ENCODE measurements at places on chromosomes 7 and 10. TPM values are rescaled to one million over a fixed set of nuclear protein-coding genes. Genes with fewer than 3 reads are reported as not detected.

The SPDYE11 gene
- total RNA-seq = not detected

The HOXA4 gene
- total RNA-seq = 4.1 TPM

DNA sequence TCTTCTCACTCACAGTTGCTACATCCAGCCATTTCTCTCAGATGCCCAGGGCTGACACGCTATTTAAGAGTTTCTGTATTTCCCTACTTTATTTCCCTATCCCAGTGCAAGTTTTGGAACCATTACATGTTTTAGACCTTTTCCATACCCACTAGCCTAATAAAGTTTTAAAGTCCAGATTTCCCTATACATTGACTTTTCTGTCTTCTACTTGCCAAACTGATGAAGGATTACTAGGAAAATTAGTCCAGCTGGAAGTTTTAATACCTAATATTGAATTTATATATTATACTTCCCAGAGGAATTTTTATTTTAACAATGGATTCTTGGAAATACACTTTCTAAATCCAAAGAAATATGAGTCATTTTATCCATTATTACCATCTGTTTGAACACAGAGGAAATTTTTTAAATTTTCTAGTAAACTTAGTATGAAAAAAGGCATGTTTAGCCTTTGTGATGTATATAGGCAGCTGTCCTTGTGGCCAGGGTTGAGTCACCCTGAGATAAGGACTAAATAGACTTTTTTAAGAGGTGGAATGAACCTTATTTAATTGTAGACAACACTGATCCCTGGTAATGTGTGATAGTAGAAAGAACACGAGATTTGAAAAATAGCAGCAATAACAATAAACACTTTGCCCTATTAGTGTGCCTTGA lies 205.0 kb downstream of the TFEC start:
- DNase-seq = no peak
- H3K36me3 ChIP-seq = no peaks in the 10 kb centered on the region
- no peaks in the 10 kb centered on the region for H3K27me3 ChIP-seq
- no peak overlapping the region for H3K27ac ChIP-seq
- no peaks in the 10 kb centered on the region for H3K4me1 ChIP-seq
- H3K4me3 ChIP-seq = no peak overlapping the region

The MAGI2 gene
- 14.3 TPM for total RNA-seq

GRCh38 chr7:509426-510130 lies 10.1 kb downstream of the PDGFA start:
- DNase-seq = no peak
- peaks cover 16% of the 10 kb centered on the region for H3K36me3 ChIP-seq
- no peaks in the 10 kb centered on the region for H3K27me3 ChIP-seq
- peaks cover 42% of the 10 kb centered on the region for H3K4me1 ChIP-seq
- no peak overlapping the region for H3K4me3 ChIP-seq

- no peaks in the 10 kb centered on the region for H3K36me3 ChIP-seq
- H3K27ac ChIP-seq = peak overlapping the region; percentile 99
- H3K27me3 ChIP-seq = no peaks in the 10 kb centered on the region
- no peak for DNase-seq
Measured at GRCh38 chr7:99141334-99141733, 2.6 kb downstream of the SMURF1 start.

GRCh38 chr10:96327462-96327861 lies 23.2 kb downstream of the DNTT start:
- DNase-seq = no peak
- no peak overlapping the region for H3K27ac ChIP-seq
- no peaks in the 10 kb centered on the region for H3K4me1 ChIP-seq
- H3K4me3 ChIP-seq = no peak overlapping the region

The SFRP4 gene
- not detected for total RNA-seq

DNA sequence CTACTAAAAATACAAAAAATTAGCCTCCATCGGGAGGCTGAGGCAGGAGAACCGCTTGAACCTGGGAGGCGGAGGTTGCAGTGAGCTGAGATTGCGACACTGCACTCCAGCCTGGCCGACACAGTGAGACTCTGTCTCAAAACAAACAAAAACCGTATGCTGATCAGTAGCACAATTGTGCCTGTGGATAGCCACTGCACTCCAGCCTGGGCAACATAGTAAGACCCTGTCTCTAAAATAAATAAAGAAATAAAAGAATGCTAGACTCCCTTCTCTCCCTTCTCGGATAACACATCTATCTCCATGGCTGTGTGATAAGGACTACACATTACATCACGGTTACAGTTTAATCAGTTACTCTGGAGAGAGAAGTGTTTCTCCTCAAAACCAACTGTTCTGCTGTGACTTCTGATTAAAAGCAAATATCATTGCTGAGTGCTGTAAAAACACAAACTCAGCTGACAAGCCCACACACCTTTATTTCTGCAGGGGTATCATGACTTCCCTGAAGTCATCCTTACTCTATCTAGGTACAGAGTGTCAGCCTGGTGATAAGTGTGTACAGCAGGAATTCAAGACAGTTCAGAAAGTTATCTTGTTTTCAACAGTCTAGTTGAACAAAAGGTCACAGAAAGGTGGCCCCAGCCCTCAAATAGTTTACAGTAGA lies 5.3 kb upstream of the ARHGAP19 start:
- no peak overlapping the region for H3K4me3 ChIP-seq
- no peak overlapping the region for H3K27ac ChIP-seq
- no peaks in the 10 kb centered on the region for H3K36me3 ChIP-seq
- H3K4me1 ChIP-seq = peaks cover 6% of the 10 kb centered on the region
- peak; percentile 36 for DNase-seq
